ENCODE measurements at places on chromosomes 7 and 10.

GRCh38 chr7:22252016-22252415, 104.9 kb downstream of the RAPGEF5 start:
- no peak for DNase-seq

- peak; percentile 41 for DNase-seq
Measured at GRCh38 chr7:67653856-67654454, 657.3 kb downstream of the TYW1 start.

DNA sequence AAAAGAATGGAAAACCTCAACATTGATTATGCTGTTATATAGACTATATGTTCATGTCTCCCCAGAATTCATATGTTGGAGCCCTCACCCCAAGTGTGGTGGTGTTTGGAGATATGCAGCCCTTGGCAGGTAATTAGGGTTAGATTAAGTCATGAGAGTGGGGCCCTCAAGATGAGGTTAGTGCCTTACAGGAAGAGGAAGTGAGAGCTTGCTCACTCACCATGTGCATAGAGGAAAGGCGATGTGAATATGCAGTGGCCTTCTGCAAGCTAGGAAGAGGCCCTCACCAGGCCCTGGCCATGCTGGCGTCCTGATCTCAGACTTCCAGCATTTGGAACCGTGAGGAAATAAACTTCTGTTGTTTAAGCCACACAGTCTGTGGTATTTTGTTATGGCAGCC, 14.8 kb downstream of the ZNF33A start:
- DNase-seq = no peak

DNA sequence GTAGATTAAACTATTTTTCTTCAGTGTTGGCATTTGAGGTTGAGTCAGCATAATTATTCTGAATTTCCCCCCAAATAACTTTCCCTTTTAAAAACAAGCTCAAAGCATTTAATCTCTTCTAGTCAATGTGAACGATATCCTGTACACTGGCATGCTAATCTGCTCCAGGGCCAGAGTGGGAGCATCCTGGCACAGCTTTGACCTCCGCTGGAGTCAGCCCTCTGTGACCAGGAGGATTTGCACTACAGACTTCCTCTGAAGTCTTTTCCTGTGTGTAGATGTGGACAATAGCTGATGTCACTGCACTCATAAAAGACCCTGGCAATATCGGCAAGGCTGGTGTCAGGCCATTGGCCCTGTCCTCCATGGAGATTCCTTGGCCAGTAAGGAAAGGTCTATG, 340.2 kb downstream of the CDC14C start:
- no peak for DNase-seq

DNA sequence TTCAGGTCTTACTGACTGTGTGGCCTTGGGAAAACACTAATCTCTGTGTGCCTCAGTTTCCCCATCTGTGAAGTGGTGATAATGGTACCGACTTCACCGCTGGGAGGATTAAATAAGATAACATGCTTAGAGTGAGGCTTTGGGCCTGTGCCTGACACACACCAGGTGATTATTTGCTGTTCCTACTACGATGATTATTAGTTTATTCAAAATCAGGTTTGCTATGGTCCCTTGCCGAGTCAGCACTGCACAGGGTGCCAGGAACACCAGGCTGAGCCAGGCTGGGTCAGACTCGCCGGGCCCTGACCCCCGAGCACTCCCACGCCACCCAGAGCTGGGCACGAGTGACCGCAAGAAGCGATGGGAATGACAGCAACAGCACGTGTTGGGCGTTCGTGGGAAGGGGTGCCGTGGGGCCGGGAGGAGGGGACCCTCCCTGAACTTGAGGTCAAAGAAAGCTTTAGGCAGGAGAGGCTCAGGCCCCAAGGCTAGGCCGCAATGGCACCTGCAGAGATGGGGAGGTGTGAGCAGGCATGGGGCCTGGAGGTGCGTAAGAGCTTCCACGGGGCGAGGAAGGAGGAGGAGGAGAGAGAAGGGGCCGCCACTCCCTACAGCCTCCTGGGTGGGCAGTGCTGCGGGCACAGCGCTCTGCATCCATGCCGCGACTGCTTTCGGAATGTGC, 325.4 kb downstream of the DNAJB6 start:
- DNase-seq = no peak

DNA sequence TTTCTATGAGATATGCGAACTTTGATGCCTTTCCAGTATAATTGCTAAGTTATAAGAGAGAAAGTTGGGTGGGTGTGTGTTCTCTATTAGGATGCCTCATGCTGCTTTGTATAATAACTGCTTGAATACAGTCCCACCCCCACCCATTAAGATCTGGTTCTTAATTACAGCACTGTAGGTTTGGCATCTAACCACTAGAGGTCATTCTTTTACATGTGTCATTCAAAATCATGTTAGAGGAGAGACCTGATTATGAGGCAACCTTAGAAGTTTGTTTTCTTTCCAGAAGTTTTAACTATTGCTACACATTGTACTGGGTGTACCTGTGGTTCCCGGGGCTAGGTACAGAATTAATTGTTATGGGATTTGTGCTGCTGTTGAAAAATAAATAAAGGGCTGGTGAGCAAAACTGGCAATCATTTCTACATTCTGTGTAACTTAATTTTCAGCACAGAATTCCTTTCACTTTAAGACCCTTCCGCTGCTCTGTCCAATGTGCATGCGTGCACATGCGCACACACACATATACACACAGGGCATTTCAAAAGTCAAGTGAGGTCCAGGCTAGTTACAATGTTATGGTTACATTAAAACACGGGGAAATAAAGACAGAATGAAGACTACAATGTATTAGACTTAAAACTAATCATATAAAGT, 1156.3 kb downstream of the SORCS3 start:
- peak; percentile 11 for DNase-seq

DNA sequence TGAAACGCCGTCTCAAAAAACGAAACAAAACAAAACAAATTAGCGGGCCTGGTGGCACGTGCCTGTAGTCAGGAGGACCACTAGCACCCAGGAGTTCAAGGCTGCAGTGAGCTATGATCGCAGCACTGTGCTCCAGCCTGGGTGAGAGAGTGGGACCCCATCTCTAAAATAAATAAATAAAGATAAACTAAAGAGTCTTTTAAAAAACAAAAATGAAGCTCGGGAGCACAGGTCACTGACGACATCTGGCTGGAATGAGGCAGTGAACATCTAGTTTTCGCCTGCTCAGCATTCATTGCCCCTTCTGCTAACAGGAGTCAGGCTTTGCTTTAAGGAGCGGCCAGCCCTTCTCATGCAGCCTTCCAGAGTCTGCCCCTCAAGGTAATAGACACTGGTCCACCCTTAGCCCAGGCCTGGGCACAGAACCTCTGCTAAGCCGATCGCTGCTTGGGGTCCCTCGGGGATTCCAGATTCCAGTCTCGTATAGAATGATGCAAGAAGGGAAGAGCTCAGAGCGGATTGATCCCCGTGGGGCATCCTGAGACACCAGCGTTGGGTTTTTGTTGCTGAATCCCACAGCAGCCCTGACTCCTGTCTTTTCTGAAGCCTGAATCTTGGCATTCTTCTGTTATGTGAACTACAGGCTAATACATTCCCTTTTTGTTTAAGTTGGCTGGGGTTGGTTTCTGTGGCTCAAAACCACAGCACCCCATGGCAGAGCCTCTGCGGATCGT, 14.2 kb upstream of the FOXK1 start:
- no peak for DNase-seq

DNA sequence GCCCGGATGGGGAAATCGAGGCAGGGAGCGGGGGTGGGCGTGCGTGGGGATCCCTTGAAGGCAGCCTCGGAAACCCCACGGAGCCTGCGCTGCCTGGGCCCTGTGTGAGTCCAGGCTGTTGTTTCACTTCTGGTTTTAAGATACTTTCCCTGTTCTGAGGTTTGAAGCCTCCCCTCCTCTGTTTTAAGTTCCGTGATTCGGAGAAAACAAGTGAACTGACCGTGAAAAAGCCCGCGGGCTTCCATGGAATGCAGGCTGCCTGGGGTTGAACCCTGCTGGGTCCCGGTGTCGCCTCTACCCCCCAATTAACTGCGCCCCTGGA, 401 bp downstream of the LRRC27 start:
- DNase-seq = no peak

- no peak for DNase-seq
Measured at GRCh38 chr10:9615189-9615588, 1402.5 kb upstream of the CELF2 start.

- DNase-seq = no peak
Measured at GRCh38 chr10:81013771-81014170, 476.1 kb downstream of the SH2D4B start.

DNA sequence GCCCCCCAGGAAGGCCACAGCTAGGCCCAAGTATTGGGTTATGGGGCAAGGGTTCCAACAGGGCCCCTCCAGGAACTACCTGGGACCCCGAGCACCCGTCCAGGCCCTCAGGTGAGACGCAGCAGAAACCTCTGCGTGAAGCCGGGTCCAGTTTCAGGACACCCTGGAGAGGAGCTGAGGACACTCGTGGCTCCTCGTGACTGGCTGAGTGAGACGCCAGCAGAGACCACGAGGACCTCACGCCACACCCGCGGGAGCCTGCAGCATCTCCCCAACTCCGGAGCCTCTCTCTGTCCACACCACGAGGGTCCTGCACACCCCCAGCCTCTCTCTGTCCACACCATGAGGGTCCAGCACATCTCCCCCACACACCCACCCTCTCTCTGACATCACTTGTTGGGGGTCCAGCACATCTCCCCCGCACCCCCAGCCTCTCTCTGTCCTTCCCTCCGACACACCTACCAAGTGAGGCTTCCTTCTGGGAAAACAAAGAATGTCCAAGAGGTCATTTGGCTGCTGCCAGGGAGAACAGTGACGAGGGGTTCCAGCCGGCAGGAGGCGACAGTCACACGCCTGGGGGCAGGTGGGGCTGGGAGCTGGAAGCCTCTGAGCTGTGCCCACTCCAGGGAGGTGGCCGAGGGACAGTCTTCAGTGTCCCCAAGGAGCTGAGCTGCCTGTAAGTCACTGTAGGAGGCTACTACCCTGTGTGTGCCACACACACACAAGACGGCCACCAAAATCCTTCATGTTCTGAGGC, 46.1 kb upstream of the PPP2R2D start:
- DNase-seq = no peak

- DNase-seq = no peak
Measured at GRCh38 chr7:128934361-128935341, 3.1 kb upstream of the IRF5 start.

- DNase-seq = no peak
Measured at GRCh38 chr10:99730026-99730425, 1.9 kb downstream of the COX15 start.

- no peak for DNase-seq
Measured at GRCh38 chr7:101243646-101244374, 1.1 kb downstream of the FIS1 start.

- DNase-seq = no peak
Measured at GRCh38 chr7:131959106-131959812, 402.8 kb upstream of the PODXL start.

DNA sequence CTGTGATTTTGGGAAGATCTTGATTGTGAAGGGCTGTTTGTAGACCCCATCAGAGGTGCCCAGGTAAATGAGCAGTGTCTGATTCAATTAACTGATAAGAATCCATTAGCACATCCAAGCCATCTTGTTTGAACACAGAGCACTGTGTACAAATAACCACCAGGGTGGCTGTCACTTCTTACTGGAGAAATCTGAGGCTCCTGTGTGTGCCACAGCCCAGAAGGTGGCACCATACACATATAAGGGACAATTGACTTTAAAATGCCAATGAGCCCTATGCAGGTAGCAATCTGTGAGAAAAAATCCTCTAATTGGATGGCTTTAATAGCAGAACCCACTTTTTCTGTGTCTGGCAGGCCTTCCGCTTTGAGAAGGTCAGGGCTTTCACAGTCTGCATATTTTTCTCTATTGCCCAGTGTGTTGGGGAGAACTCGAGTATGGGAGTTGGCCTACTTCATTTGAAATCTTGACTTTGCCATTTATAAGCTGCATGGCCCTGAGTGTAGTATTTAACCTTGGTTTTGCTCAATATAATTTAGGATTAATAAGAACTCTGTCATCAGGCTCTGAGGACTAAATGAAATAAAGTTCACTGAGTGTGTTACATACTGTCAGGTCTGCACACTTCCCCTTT, 517.4 kb downstream of the CCSER2 start:
- DNase-seq = peak; percentile 23

DNA sequence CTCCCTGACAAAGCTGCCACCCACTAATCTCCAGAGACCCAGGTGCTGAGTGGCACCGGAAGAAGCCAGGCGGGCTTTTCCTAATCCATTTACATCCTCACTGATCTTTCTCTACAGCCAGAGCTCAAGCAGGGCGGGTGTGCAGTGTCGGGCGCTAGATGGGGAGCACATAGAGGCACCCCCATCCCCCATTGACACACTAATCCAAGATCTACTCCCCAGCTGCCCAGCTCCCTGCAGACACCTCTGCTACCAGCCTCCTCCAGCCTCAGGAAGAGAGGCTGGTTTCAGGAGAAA, 22.2 kb downstream of the FRMPD2 start:
- DNase-seq = no peak

- DNase-seq = no peak
Measured at GRCh38 chr7:39075210-39075609, 97.5 kb downstream of the POU6F2 start.

GRCh38 chr7:46165276-46165675, 244.2 kb upstream of the IGFBP3 start:
- DNase-seq = no peak

- DNase-seq = peak; percentile 52
Measured at GRCh38 chr10:28790146-28790545, 112.8 kb downstream of the BAMBI start.

DNA sequence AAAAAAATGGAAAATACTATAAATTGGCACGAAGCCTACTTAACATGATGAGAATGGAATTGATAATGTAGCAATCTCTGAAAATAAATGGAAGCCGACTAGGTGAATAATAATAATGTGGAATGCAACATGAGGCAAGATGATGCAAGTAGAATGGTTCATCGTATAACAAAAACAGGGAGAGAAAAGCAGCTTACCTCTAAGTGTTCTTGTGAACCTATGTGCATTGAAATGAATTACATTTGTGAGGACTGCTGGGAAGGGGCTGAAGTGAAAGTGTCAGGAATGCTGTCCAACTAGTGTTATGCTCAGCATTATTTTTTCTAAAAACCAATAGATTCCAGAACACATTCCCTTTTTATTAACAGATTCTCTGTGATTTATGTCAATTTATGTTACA, 440.6 kb upstream of the LRRN3 start:
- no peak for DNase-seq

DNA sequence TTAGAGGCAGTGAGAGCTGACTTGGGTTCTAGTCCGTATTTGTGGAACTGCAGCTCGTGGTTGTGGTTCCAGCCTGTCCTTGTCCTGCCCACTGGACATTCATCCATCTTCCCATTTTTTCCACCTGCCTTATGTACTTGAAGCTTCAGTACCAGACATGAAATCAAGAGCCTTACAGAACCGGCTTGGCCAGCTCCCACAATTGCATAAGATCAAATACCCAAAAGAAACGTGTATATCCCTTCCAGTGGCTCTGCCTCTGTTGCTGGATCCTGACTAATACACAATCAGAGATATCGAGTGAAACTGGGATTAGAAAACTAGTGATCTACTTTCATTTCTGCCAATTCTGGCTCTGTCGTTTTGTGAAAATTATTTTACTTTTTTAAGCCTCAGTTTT, 23.8 kb upstream of the LIPA start:
- DNase-seq = no peak
